NCI-H1694 treated with DMSO at 0.1 percent for 48 hours (cell line): ENCODE measurements at places on chromosomes 16 and 17.

DNA sequence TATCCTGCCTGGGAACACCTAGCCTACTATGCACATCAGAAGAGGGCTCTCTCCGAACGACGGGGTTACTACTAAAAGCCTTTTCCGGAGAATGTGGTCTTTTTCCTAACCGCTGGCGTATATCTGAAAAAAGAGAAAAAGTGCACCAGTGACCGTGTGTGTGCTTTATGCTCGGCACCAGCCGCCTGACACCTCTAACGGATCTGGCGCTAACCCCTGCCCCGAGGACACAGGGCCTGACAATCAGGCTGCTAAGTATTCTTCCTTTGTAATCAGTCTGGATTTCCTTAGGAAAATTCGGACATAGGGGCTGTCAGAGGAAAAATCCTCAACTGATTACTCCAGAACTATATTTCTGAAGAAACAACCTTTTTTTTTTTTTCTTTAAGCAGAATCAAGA, 13.4 kb upstream of the ITGAE start:
- no peak for DNase-seq

DNA sequence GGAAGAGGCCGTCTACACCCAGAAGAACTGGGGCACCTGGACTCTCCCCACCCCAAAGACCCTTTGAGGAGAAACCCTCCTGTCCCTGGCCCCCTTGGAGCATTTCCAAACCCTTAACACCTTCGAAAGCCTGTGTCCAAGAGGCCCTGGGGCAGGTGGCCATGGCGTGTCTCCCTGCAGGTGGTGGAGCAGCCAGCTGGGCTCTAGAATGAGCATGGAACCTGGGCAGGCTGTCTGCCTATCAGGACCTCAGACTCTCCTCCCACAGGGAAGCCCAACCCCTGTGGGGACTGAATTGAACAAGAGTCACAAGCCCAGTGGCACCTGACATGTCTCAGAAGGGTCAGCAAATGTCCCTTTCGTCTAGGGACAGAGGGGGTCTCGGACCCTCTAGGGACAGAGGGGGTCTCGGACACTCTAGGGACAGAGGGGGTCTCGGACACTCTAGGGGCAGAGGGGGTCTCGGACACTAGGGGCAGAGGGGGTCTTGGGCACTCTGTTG, 8.4 kb downstream of the CBX4 start:
- no peak for DNase-seq

DNA sequence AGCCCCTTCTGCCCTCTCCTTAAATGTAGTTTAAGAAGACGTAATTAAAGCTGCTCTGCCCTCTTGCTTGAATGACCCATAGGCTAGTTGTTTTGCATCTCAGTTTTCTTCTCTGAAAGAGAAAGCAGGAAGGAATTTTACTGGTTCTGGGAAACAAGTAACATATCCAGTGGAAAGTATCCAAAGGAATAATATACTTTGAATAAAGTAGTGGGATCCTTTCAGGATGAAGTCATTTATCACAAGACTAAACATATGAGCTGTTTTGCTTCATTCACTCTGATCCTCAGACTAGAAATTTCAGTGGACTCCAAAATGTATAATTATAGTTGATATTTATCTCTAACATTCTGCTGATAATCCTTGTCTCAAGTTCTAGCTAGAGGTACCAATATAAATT, 1297.6 kb upstream of the GOT2 start:
- DNase-seq: no peak

GRCh38 chr16:73697336-73697735, 599.3 kb upstream of the PSMD7 start:
- DNase-seq: no peak

- DNase-seq: no peak
Measured at GRCh38 chr17:30543456-30543855, 66.2 kb downstream of the GOSR1 start.

GRCh38 chr17:27456681-27457359, 572 bp downstream of the KSR1 start:
- DNase-seq: no peak

DNA sequence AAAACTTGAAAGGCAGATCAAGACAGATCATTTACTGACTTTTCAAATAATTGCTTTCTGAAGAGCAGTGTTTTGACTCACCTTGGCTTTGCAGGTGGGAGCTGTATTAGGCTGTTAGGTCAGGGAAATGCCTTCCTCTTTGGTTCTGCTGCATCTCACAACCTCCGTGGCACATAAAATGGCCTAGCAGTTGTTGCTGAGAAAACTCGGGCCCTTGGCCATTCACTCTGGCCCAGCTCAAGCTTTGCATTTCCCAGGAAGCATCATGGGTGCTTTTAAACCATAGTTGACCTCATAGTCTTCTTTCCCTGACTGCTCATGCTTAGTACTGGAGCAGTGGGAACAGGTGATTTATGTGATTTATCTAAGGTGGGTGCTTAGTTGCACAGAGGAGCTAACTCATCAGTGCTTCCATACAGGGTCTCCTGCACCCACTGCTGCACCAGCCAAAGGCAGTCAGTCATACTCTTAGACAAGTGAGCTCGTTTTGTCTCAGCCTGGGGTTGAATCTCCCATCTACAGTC, 83.6 kb downstream of the KSR1 start:
- no peak for DNase-seq

DNA sequence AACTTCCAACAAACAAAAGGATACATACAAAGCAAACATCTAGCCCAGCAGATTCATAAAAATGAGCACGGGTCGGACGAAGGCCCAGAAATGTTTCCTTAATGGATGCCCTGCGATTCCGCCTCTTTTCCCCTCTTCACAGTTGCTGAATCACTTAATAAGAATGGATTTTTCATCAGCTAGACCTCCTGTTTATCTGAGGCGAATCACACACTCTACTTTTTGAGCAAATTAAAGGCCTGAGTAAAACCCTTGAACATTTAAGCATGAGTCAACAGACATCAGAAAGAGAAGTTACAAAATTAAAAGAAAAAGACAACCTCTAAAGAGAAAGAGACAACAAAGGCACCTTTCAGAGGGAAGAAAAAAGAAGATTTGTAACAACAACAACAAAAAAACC, 44.7 kb downstream of the HS3ST3A1 start:
- DNase-seq: no peak

DNA sequence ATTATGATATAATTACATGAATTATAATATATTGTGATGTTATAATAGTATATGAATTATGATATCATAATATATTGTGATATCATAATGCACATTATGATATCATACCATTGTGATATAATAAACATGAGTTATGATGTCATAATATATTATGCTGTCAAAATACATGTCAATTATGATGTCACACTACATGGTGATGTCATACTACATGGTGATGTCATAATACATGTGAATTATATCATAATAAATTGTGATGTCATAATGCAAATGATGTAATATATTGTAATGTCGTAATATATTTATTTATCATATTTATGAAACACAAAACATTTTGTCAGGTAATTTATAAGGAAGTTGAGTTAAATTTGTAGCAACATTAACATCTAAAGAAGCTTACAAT, 1950.1 kb downstream of the TP53TG3F start:
- no peak for DNase-seq

GRCh38 chr16:75308011-75308410, 56.6 kb upstream of the BCAR1 start:
- no peak for DNase-seq

DNA sequence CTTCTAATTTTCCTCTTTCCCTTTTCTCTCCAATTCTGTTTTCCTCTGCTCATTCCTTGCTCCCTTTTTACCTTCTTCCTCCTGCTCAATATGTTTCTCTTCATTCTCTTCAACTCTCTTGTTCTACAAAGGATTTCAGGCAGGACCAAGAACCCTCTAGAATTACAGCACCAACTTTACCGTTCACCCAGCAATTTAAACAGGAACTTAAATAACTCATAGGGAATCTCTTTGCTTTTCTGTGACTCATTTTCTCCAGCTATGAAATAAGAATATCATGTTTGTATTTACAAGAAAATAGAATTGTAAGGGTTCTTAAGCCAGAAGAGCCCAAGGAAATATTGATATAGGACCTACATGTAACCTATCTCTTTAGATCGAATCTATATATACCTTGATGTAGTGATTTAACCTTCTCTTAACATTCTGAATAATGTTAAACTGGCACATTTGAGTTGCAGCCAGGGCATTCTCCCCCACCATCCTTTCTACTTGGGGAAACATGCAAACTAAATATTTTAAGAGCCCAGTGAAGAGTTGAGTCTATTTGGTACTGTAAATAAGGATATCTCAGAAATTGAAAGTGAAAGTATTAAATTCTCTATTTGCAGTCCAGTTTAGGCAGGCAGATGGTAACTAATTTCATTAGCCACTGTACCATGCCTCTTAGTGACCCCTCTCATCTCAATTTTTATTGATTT, 137.0 kb downstream of the ANKFN1 start:
- DNase-seq: no peak

- DNase-seq: no peak
Measured at GRCh38 chr16:29845656-29846055, 17.4 kb downstream of the CDIPT start.

GRCh38 chr16:56289862-56290261, 98.6 kb downstream of the GNAO1 start:
- DNase-seq: no peak

DNA sequence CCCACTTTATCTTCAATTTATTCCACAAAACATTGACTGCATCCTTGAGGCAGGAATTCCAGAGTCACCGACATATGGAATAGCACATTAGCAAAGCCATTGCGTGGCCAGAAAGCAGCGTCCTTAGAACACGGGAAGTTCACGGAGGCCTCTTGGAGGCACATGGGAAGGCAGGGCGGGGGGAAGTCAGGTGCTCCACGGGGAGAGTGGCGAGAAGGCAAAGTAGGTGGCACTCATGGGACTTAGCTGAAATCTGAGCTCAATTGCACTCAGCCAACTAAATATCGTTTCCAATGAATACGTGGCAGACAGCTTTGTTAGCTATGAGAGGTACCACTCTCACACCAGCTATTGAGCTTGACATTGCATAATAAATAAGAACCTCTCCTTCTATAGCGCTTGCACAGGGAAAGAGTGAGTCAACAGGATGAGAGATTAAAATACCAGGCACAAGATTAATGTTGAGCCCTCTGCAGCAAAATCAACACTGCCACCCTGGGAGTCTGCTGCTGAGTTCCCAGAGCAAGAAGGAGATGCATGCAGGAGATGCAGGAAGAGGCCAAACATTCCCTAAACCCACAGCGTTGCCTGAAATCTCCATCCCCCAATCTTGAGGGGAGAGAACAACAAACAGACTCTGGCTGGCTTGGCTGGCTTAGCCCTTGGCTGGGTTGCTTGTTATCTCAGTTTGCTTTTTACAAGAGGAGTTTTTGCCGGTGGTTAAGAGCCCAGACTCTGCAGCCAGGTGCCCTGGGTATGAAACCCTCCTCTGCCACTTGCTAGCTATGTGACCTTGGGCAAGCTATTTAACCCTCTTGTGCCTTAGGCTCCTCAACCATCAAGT, 28.8 kb downstream of the ABCC12 start:
- DNase-seq: no peak

GRCh38 chr17:39651923-39652586, 13.1 kb upstream of the TCAP start:
- no peak for DNase-seq

DNA sequence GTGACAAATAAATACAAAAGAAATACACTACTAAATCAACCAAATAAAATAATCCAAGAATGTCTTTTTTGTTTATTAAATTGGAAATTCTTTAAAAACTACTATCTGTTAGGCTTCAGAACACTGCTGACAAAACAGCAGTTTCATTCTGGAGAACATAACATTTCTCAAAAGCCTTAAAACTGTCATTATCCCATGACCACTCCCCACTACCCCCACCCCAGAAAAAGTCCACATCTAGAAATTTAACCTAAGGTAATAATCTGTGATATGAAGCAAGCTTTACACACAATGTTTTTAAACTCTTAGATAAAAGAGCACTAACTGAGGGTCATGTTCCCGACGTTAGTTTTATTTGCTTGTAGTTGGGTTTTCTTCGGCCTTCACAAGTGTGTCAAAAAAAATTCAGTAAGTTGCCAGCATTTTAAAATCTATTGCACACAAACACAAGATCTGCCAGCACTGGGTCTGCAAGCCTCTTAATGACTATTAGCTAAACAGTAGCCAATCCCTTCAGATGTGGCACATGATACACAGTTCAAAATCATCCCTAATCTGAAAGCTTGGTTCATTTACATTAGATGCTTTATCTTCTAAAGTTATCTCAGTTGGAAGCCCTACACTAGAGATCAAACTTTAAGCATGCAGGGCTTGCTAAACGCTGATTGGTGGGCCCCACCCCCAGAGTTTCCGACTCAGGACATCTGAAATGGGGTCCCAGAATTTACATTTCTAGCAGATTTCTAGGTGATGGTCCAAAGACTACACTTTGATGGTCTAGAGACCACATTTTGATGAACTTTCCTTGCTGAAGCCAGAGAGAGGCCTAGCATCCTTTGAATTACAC, 75.2 kb downstream of the KANSL1 start:
- DNase-seq: no peak

GRCh38 chr17:15185625-15185991, 79.5 kb downstream of the PMP22 start:
- DNase-seq: no peak

DNA sequence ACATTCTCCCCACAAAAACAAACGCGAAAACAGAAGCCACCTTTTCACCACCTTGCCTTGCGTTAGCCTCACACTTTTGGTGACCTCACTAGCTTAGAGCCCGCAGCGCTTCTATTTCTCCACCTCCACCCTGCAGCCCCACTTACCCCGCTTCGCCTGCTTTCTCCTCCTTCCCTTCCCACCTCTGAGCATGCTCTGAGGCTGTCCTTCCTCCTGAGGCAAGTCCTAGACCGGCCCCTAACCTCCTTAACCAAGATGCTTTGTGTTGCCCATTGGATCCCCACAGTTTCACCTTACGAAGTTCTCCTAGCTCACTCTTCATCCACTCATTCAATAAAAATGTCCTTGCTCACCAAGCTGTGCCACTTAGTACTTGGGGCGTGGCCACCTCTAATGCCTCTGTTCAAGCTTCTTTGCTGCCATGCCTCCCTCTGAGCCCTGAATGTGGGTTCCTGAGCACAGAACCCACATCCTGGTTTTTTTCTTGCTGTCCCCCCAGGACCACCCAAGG, 1.3 kb downstream of the GNGT2 start:
- DNase-seq: no peak

- DNase-seq: no peak
Measured at GRCh38 chr17:75970011-75970523, 8.9 kb downstream of the ACOX1 start.
